ENCODE measurements at places on chromosomes 11 and 22. TPM values are rescaled to one million over a fixed set of nuclear protein-coding genes. Genes with fewer than 3 reads are reported as not detected.
A peak's percentile ranks its signal among the peaks of the same experiment; 100 is the strongest.

The TRIM29 gene
- 32.9 TPM for total RNA-seq

DNA sequence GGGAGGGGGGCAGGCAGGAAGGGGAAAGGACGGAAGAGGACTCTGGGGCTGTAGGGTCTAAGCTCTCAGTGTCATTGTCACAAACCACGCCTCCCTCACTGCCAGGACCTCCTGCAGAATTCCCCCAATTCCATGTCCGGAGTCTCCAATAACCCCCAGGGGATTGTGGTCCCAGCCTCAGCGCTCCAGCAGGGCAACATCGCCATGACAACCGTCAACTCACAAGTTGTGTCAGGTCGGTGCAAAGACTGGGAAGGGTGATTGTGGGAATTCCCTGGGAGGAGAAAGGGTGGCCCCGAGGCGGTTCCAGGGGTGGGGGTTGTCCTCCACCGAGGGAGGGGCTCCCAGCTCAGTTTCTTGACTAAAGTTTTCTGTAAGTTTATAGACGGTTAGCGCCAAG is 86.0 kb downstream of the FEZ1 start:
- DNase-seq, result peak; percentile 56

DNA sequence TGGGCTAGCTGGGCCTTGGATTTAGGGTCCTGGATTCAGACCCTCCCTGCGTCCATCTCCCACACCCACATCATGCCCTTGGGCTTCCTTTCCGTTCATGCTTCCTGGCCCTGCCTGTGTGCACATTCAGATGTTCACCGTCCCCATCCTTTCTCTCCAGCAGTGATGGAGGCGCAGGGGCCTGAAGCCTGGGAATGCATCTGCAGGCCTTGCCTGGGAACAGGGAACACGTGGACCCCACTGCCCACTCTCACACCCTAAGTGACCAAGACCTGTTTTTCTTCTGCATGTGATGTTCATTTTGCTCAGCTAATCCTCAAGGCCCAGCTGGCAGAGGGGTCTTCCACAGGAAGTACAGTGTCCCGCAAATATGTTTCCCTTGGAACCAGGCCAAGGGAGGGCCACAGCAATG is 91.6 kb upstream of the PARVA start:
- no peak for DNase-seq

The SAA4 gene
- total RNA-seq, result 1.3 TPM

GRCh38 chr11:100908746-100909145 is 220.9 kb downstream of the PGR start:
- no peak for DNase-seq

- no peak for DNase-seq
These were observed 5.3 kb downstream of the BIRC3 start for GRCh38 chr11:102322560-102322959.

DNA sequence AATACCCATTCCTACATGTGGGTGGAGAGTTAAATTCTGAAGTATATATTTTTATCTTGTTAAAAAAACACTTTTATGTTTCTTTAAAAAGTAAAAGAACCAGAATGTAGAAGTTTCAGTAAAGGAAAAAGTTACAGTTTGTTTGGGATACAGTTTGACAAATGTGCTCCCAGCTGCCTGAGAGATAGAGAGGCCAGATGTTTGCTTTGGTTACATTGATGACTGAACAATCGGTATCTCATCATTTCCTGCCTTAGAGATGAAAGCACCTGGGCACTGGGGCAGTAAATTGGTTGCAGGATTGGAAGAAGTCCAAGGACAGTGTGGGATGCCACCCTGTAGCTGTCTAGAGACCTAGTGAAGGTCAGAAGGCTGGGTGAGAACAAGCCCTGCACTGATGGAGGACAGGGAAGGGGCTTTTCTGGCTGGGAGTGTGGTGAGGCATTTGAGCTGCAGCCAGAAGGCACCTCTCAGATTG is 16.6 kb downstream of the MED15 start:
- peak; percentile 53 for DNase-seq

DNA sequence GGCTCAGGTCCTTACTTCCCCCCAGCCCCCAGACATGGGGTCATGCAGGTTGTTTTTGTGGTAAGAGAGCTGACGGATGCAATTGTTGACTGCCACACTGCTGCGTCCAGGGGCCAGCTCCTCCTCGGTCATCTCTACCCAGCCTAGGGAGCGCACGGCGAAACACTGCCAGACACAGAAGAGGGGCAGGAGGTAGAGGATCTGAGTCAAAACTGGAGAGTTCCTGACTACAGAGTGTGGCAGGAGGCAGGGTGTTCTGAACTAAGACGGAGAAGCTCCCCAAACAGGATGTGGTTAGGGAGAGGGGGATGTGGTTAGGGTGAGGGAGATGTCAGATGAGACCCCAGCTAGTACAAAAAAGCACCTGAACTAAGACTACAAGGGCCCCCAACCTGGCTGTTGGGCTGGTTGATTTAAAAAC is 12.3 kb downstream of the SMPD1 start:
- DNase-seq, result no peak

DNA sequence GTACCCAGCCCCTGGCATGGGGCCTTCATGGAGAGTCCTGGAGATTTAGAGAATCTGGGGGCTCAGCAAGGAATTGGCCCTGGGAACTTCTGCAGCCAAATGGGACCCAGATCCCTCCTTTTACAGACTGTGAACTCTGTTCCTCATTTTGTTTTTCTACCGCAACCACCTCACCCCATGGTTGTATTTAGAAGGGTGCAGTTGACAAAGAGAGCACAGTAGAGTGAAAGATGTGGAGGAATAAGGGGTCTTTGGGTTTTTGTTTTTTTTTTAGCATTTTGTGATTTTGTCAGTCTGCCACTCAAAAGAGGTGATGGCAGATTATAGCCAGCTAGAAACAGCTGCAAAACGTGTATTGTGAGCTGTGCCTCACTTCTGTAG is 1.9 kb downstream of the ZNF74 start:
- no peak for DNase-seq

DNA sequence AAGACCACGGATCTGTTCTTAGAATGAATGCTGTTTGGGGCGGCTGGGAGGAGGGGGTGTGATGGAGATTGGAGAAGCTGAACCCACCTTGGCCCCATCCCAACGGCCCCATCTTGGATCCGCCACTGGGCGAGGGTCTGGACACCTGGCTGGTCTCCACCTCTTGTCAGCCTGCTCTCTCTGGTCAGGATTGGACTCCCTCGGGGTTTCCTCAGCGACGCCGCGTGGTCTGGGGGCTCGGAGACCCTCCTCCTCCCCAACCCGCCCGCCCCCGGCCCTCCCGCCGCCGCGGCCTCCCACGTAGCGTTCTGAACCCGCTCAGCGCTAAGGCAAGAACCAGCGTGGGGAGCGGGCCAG is 4.3 kb upstream of the FLI1 start:
- no peak for DNase-seq

The OR8B3 gene
- total RNA-seq, result not detected

DNA sequence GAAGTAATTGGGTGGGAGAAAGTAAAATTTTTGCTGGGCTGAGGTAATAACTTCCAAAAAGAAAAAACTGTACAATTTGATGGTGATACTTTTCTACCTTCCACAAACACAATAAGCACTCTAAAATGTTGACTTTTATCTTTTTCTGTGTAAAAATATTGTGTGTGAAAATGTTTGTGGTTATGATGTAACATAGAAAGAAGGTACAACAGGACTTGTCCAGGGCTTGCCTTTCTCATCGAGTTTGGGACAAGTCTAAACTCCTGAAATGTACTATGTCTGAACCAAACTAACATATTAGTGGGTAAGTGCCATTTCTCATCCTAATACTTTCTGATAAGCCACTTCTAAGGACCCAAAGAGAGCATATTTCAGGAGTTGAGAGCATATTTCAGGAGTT is 174.2 kb upstream of the PDGFD start:
- DNase-seq, result no peak

DNA sequence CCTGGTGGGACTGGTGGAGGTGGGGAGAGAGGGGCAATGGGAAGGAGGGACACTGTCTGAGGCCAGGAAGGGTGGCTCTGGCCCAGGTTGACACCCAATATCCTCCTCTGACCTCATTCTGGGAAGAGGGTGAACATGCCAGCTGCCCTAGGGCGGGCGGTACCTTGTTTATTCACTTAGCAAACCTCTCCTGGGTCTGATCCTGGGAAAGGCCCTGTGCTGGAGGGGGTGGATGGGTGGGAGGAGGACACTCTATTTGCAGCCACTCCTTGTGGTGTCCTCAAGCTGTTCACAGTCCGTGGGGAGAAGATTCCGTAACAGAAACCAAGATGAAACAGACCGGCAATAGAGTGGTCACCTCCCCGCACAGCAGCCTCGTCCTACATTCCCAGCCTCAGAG is 49.7 kb upstream of the EIF3D start:
- no peak for DNase-seq

GRCh38 chr11:100404907-100405306 is 282.2 kb upstream of the ARHGAP42 start:
- DNase-seq, result no peak

DNA sequence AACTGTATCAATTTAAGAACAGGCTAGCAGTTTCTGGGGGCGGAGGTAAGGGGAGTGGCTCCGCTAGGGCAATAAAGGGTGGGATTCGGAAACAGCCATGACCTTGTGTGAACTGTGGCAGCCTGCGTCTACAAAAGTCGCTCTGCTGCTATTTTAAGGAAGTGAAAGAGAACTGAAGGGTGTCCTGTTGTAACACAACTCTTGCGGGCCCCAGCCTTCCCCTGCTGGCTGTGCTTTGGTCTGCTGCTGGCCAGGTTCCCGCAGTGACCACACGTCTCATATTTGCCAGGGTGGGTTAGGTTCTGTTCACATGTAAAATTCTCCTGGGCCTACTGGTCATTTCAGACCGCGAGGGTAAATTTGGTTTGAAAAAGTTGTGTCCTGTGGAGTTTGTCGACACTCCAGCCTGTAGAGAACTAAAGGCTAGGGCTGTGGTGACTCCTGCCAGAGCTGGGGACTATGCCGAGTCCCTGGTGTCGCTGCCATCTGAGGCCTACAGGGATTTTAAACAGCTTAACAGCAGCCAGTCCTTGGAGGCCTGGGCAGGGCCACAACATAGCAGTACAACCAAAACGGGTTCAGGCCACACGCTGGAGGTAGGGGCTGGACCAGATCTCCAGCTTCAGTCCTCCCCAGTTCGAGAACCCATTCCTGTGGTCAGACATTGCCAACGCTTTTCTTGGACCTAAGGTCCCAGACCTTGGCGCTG is 1.1 kb upstream of the PPFIBP2 start:
- peak; percentile 94 for DNase-seq

DNA sequence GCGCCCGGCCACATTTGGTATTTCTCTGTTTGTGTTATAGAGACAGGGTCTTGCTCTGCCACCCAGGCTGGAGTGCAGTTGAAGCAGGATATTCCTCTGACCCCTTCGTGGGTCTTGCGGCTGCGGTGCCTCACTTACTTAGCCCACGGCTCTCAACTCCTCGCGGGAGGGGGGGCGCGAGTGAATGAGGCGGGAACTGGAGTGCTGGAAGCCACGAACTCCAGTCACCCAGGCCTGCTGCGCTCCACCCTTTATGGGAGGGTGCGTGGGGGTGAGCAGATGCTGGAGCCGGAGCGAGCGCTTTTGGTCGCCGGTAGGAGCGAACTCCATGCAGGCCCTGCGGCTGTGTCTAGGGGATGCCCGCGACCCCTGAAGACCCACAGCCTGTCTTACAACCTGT is 1.8 kb downstream of the C11orf54 start:
- peak; percentile 52 for DNase-seq

DNA sequence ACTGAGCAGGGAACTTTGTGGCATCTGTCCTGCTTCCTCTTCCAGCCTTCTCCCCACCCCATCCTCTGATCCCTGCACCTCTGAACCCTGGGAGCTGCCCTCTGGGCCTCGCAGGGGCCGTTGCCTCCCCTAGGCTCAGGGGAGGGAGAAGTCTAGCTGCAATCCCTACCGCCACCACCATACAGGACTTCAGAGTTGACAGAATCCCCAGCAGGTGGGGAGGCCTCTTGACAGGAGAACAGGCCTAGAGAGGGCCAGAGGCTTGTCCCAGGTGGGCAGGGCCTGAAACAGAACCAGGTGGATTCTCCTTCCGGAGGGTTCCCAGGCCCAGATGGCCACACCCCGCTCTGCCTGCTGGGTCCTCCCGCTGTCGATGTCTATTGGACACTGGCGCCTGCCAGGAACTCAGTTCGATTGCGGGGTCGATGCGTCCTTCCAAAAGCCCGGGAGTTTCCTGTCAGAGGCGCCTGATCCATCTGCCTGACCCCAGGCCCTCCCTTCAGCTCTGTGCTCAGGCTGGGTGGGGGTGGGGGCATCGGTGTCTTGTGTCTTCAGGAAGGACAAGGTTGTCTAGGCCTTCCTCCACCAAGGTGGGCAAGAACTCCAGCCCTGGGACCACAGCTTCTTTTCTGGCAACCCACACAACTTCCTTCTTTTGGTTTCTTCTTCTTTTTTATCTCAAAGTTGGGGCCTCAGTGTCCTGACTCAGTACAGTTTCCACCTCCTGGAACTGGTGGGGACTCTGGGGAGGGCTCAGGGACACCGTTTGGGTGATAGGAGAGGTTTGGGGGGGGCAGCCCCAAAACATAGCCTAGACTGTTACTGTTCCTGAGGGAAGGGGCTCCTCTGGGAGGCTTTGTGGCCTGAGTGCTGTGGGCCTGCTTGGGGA is 6.4 kb downstream of the STARD10 start:
- DNase-seq, result peak; percentile 59

The PCNX3 gene
- total RNA-seq, result 44.4 TPM

- DNase-seq, result no peak
These were observed 14.6 kb downstream of the APOA4 start for GRCh38 chr11:116808262-116809175.

The GNG3 gene
- not detected for total RNA-seq

The COA4 gene
- total RNA-seq, result 64.7 TPM

The IFITM10 gene
- 6.4 TPM for total RNA-seq

GRCh38 chr22:41226723-41227655 is 13.7 kb downstream of the CHADL start:
- no peak for DNase-seq

The GRAP2 gene
- total RNA-seq, result 9.7 TPM

GRCh38 chr22:39722501-39722900 is 151.9 kb downstream of the CACNA1I start:
- no peak for DNase-seq

DNA sequence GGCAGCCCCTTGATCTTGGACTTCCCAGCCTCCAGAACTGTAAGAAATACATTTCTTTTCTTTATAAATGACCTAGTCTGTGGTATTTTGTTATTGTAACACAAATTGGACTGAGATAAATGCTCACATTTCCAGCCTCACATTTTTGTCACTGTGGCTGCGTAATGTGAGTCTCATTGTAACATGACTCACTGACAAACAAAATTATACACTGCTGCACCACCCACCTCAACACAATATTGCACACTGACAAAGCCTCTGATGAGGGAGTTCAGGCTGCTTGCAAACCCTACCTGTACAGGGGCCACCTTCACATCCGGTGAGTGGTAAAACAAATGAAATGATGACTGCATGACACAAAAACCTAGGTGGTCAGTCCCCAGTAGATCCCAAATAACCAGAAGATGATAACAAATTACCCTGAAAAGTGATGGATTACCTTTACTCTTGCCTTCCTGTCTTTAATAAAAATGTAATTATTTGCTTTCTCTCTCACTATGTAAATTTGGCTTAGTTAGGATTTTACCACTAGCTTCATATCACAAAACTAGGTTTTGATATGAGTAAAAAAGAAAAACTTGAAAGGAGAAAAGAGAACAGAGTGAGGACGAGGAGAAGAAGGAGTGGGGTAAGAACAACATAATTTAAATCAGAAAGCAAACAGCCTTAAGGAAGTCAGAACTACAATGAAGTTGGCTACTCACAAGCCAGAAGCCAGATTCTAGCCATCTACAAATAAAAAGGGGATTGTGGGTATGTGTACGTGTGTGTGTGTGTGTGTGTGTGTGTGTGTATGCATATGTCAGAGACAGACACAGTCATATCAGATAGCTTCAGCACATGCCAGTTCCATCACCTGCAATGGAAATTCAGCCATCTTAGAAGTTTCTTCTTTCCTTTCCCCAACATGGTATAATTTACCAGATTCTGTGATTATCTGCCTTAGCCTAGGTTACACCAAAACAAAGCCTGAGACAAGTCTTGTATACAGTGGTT is 53.4 kb upstream of the SESN3 start:
- no peak for DNase-seq

Data from kidney (tissue), 22 donors.